ENCODE measurements at places on chromosomes 2 and 18.
A peak's percentile ranks its signal among the peaks of the same experiment; 100 is the strongest.

GRCh38 chr18:46243673-46244072 lies 139.5 kb downstream of the HAUS1 start:
- no peak overlapping the region for H3K4me3 ChIP-seq
- DNase-seq: no peak
- H3K36me3 ChIP-seq: no peaks in the 10 kb centered on the region
- no peak overlapping the region for H3K27ac ChIP-seq
- peaks cover 9% of the 10 kb centered on the region for H3K4me1 ChIP-seq
- no peaks in the 10 kb centered on the region for H3K27me3 ChIP-seq

- H3K4me1 ChIP-seq: peaks cover 12% of the 10 kb centered on the region
- H3K36me3 ChIP-seq: no peaks in the 10 kb centered on the region
- no peak overlapping the region for H3K27ac ChIP-seq
- no peak for DNase-seq
- no peak overlapping the region for H3K4me3 ChIP-seq
- no peaks in the 10 kb centered on the region for H3K27me3 ChIP-seq
Measured at GRCh38 chr2:4139731-4140130, 436.4 kb downstream of the DCDC2C start.

GRCh38 chr2:219016721-219017120 lies 23.5 kb upstream of the CRYBA2 start:
- no peak overlapping the region for H3K4me3 ChIP-seq
- no peaks in the 10 kb centered on the region for H3K27me3 ChIP-seq
- no peaks in the 10 kb centered on the region for H3K4me1 ChIP-seq
- no peak for DNase-seq
- no peak overlapping the region for H3K27ac ChIP-seq
- H3K36me3 ChIP-seq: no peaks in the 10 kb centered on the region

DNA sequence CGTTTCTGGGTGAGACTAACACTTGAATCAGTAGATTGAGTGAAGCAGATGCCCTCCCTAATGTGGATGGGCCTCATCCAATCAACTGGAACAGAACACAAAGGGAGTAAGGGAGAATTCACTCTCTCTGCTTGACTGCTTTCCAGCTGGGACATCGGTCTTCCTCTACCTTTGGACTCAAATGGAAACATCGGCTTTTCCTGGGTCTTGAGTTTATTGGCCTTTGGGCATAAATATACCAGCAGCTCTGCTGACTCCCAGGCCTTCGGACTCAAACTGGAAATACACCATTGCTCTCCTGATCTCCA lies 311.6 kb downstream of the STK39 start:
- H3K4me3 ChIP-seq: no peak overlapping the region
- H3K27ac ChIP-seq: no peak overlapping the region
- H3K4me1 ChIP-seq: no peaks in the 10 kb centered on the region
- no peak for DNase-seq
- no peaks in the 10 kb centered on the region for H3K36me3 ChIP-seq

- peaks cover 61% of the 10 kb centered on the region for H3K27me3 ChIP-seq
- H3K4me1 ChIP-seq: no peaks in the 10 kb centered on the region
- H3K36me3 ChIP-seq: no peaks in the 10 kb centered on the region
- H3K4me3 ChIP-seq: no peak overlapping the region
- no peak overlapping the region for H3K27ac ChIP-seq
- DNase-seq: no peak
Measured at GRCh38 chr18:49985236-49985635, 171.9 kb upstream of the ACAA2 start.

- no peaks in the 10 kb centered on the region for H3K36me3 ChIP-seq
- H3K27ac ChIP-seq: no peak overlapping the region
- H3K4me3 ChIP-seq: no peak overlapping the region
- H3K4me1 ChIP-seq: no peaks in the 10 kb centered on the region
- no peaks in the 10 kb centered on the region for H3K27me3 ChIP-seq
Measured at GRCh38 chr2:184628051-184628450, 29.7 kb downstream of the ZNF804A start.

- no peak for DNase-seq
- H3K4me3 ChIP-seq: no peak overlapping the region
- no peaks in the 10 kb centered on the region for H3K36me3 ChIP-seq
- no peak overlapping the region for H3K27ac ChIP-seq
- H3K27me3 ChIP-seq: no peaks in the 10 kb centered on the region
- no peaks in the 10 kb centered on the region for H3K4me1 ChIP-seq
Measured at GRCh38 chr2:3637692-3638455, 20.1 kb upstream of the ALLC start.

DNA sequence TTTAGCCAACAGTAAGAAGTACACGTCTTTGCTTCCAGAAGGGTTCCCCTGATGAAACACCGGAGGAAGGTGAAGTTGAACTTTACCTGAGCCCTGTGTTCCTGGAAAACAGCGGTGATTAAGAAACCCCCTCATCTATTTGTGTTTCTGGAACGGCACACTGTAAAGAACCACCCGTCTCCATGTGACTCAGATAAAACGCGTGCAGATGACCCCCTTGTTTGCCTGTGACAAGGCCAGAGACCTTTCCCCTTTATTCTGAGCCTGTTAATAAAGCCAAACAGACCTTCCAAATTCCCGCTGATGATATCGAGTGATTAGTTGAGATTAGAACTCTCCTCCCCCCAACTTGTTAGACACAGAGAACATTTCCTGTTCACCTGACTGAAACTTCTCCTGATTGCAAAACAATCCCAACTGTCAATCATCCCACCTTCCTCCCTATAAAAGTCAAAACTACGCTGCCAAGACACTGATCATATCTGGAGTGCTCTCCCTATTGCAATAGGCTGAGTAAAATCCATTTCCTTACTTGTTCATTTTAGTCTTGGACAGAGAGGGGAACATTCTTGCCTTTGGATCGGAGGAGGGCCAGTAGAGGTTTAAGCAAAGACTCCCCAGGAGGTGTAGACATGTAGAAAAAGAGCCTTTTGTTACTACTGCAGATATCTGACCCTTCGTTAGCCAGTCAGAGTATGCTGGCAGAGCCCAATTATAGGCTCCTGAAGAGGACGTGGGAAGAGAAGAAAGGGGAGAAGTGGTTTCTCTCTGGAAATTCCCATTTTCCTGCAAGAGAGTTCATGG lies 914 bp upstream of the IWS1 start:
- no peaks in the 10 kb centered on the region for H3K27me3 ChIP-seq
- no peak for DNase-seq
- H3K4me1 ChIP-seq: peaks cover 7% of the 10 kb centered on the region
- H3K36me3 ChIP-seq: peaks cover 20% of the 10 kb centered on the region
- peak overlapping the region; percentile 82 for H3K4me3 ChIP-seq

- H3K36me3 ChIP-seq: no peaks in the 10 kb centered on the region
- H3K4me1 ChIP-seq: no peaks in the 10 kb centered on the region
- no peak overlapping the region for H3K27ac ChIP-seq
- H3K27me3 ChIP-seq: no peaks in the 10 kb centered on the region
- no peak overlapping the region for H3K4me3 ChIP-seq
- no peak for DNase-seq
Measured at GRCh38 chr18:49585781-49586663, 24.2 kb downstream of the LIPG start.

DNA sequence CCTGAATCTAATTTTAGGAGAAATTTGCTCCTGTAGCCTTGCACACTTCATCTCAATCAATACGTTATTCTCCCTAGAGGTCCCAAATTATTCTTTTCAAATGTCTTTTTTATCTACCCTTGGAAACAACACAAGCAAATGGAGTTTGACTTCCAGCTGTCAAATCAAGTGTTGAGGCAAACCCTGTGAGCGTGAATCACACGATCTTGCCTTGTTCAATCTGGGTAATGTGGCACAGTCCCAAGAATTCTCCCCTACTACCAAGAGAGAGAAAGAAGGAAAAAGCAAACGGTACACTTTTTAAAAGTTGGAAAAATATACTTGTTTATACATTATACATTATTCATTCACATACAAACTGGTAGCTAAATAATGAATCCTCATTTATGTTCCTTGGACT lies 2035.3 kb upstream of the CELF4 start:
- no peak overlapping the region for H3K4me3 ChIP-seq
- no peak overlapping the region for H3K27ac ChIP-seq
- peaks cover 6% of the 10 kb centered on the region for H3K4me1 ChIP-seq
- no peaks in the 10 kb centered on the region for H3K36me3 ChIP-seq
- no peaks in the 10 kb centered on the region for H3K27me3 ChIP-seq
- DNase-seq: no peak

DNA sequence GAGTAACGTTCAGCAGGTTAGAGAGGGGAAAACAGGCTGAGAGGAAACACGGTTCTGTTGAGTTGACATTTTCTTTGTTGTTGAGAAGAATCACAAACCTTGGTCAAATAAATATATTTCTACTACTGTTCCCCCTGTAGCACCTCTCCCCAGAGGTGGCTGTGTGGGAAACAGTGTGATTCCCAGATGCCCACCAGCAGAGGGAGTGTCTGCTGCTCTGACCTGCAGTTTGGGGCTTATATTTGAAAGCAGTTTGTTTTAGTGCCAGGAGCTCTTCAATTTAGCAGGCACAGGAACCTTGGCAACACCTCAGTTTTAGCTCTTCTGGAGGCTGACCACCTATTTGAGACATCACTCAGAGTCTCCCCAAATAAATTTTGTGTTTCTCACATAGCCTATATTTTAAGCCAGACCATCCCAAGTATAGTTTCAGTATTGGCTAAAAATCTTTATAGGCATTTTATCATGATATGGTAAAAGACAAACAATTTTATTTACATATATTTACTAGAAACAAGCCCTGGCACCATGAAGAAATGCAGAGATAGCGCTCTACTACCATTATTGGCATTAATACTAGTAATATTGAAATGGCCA lies 75.7 kb downstream of the PIK3C3 start:
- no peaks in the 10 kb centered on the region for H3K27me3 ChIP-seq
- H3K4me1 ChIP-seq: peaks cover 13% of the 10 kb centered on the region
- peak; percentile 57 for DNase-seq
- H3K36me3 ChIP-seq: no peaks in the 10 kb centered on the region
- H3K4me3 ChIP-seq: no peak overlapping the region

- no peak for DNase-seq
- H3K27me3 ChIP-seq: no peaks in the 10 kb centered on the region
- no peaks in the 10 kb centered on the region for H3K36me3 ChIP-seq
- no peak overlapping the region for H3K27ac ChIP-seq
- H3K4me3 ChIP-seq: no peak overlapping the region
- H3K4me1 ChIP-seq: no peaks in the 10 kb centered on the region
Measured at GRCh38 chr2:199439542-199439941, 18.2 kb downstream of the SATB2 start.

DNA sequence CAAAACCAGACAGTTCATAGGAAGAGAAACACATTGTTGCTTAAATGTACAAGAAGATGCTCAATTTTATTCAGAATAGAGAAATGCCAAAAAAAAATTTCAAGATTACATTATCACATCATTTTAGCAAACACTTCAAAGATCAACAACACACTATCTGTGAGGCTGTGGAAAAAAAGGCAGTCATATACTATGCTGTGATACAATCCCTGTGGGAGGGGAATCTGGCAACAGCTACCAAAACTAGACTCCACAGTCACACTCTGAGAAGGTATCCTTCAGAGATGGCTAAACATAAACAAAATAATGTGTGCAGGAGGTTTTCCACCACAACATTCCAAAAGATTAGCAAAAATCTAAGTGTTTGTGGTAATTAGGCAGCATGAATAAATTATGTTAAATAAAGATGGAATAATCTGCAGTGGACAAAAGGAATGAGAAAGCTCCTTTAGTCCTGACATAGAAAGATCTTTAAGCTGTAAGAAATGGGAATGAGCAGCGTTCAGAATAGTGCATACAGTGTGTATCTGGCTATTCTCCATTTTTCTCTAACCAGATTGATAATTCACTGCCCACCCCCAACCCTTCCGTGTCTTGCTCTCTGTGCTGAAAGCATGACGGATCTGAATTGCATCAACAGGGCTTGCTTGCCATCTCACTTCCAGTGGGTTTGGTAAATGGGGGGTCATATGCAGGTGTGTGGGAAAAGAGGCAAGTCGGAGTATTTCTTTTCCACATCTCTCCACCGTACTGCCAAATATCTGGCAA lies 329.6 kb downstream of the MBD2 start:
- H3K36me3 ChIP-seq: no peaks in the 10 kb centered on the region
- peaks cover 26% of the 10 kb centered on the region for H3K27me3 ChIP-seq
- no peak for DNase-seq
- H3K4me1 ChIP-seq: no peaks in the 10 kb centered on the region
- no peak overlapping the region for H3K27ac ChIP-seq
- H3K4me3 ChIP-seq: no peak overlapping the region

- no peaks in the 10 kb centered on the region for H3K36me3 ChIP-seq
- no peak overlapping the region for H3K27ac ChIP-seq
- no peak overlapping the region for H3K4me3 ChIP-seq
Measured at GRCh38 chr2:51612387-51612786, 580.5 kb upstream of the NRXN1 start.

GRCh38 chr2:78532762-78533379 lies 492.6 kb upstream of the REG3G start:
- H3K36me3 ChIP-seq: no peaks in the 10 kb centered on the region
- no peaks in the 10 kb centered on the region for H3K4me1 ChIP-seq
- no peaks in the 10 kb centered on the region for H3K27me3 ChIP-seq

DNA sequence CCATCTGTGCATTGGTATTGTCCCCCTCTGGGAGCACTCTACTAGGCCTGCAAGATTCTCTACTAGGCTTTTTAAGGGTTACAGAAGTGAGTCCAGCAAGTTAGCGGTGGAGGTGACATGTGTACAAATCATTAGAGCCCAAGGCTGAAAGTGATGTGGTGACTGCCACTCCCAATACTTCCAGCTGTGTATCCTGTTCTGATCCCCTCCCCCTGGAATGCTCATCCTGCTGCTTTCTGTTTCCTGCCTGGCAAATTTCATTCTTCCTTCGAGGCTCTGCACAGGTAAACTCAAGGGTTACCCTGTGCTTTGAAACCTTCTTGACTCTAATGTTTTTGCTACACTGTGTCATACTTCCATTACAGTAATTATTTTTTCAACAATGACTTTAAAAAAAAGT lies 258.5 kb upstream of the REV1 start:
- H3K27ac ChIP-seq: no peak overlapping the region
- H3K36me3 ChIP-seq: no peaks in the 10 kb centered on the region
- no peak for DNase-seq
- H3K27me3 ChIP-seq: peaks cover 7% of the 10 kb centered on the region
- no peaks in the 10 kb centered on the region for H3K4me1 ChIP-seq
- H3K4me3 ChIP-seq: no peak overlapping the region

DNA sequence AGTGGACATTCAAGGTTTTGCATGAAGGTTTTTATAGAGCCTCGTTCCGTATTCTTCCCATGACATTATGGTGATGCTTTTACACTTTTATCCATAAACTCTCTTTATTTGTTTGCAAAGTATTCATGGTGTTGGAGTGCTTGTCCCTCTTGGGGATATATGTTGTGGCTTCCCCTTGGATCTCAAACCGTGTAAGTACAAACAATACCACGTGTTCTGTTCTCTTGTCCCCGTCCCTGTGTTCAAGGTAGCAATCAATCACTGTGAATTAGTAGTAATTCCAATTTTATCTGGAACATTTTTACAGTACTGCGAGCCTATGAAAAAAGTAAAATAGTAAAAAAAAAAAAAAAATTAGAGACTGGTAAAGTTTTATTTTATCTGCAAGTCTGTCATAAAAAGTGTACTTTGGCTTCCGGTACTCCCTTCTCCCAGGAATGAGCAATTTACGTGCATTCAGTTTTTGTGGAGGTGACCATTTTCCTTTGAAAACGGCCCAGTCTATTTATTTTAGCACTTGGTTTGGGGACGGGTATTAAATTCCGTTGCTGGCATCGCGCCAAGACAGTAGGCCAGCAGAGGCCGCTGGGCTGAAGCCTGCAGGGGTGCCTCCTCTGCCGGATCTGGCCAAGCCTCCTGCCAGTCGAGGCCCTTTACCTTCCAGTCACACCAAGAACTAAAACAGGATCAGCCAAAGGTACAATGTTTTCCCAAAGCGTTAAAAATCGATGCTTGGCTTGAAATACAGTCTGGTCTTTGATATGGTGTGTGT lies 175.7 kb downstream of the SOCS6 start:
- no peaks in the 10 kb centered on the region for H3K27me3 ChIP-seq
- no peak overlapping the region for H3K27ac ChIP-seq
- H3K4me1 ChIP-seq: peaks cover 3% of the 10 kb centered on the region
- H3K4me3 ChIP-seq: peak overlapping the region; percentile 31
- DNase-seq: peak; percentile 77
